ENCODE measurements at places on chromosomes 2 and 18. TPM values are rescaled to one million over a fixed set of nuclear protein-coding genes. Genes with fewer than 3 reads are reported as not detected.

- DNase-seq, result no peak
Observed at GRCh38 chr2:122001441-122001874, 246.0 kb downstream of the TSN start.

DNA sequence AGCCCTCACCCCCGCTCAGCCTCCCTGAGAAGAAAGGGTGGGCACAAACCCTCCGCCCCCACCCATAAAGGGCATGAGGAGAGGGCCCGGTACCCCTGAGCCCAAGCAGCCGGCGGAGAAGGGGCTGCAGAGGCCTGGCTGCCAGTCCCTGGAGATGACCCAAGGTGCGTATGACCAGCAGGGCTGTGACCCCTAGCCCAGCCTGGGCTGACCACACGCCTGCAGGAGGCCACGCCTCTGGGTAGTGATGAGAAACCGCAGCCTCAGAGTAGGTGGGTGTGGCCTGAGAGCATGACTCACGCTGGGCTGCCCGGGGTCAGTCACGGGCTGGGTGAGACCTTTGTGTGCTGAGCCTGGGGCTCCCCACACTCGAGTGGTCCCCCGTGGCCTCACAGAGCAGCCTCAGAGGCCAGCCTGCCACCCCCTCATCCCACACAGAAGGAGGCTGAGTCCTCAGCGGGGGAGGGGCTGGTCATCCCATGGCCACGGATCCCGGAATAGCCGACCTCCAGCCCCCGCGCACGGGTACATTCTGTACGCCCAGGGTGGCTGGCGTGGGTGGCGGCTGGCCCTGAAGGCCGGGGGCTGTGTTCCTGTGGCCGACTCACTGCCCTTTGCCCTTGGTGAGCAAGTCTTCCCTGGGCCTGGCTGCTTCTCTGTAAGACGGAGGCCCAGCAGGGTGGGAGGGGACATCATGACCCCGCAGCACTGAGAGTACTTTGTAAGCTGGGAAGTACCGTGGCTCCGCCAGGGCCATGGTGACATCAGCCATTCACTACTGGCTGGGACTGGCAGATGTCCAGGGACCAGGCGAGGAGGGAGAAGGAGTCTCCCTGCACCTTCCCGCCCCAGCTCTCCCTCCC, 110.8 kb upstream of the OTOS start:
- DNase-seq, result peak; percentile 87

GRCh38 chr2:191245046-191245868, at the start of gene MYO1B:
MYO1B (plus strand) TSS chr2:191245404; CDS start chr2:191276896, 31,492 bp downstream.
- DNase-seq, result peak; percentile 42

- no peak for DNase-seq
Observed at GRCh38 chr2:107308835-107309234, 422.9 kb upstream of the ST6GAL2 start.

CHRND gene
- 1.7 TPM for total RNA-seq

All from umbilical cord (tissue), 2 donors.